ENCODE measurements at places on chromosomes 5 and 9. TPM values are rescaled to one million over a fixed set of nuclear protein-coding genes. Genes with fewer than 3 reads are reported as not detected.

DNA sequence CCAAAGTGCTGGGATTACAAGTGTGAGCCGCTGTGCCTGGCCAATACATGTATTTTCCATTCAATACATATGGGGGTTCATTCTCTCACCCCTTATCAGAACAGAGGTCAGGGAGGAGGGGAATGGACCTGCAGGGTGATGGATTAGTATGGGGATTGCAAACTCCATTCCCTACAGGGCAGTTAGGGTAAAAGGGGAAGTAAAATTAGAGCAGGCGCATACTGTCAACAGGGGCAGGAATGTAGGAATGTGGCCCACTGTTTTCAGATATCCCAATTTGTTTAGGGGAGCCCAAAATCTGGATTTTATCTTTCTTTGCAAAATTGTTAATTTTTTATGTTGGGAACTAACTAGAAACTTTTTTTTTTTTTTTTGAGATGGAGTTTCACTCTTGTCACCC is 46.4 kb upstream of the SLC44A1 start:
- no peak for DNase-seq

- DNase-seq, result no peak
Observed at GRCh38 chr9:97993000-97993399, 9.9 kb downstream of the ANP32B start.

GRCh38 chr5:14685757-14686156 is 21.2 kb downstream of the OTULIN start:
- peak; percentile 72 for DNase-seq

DNA sequence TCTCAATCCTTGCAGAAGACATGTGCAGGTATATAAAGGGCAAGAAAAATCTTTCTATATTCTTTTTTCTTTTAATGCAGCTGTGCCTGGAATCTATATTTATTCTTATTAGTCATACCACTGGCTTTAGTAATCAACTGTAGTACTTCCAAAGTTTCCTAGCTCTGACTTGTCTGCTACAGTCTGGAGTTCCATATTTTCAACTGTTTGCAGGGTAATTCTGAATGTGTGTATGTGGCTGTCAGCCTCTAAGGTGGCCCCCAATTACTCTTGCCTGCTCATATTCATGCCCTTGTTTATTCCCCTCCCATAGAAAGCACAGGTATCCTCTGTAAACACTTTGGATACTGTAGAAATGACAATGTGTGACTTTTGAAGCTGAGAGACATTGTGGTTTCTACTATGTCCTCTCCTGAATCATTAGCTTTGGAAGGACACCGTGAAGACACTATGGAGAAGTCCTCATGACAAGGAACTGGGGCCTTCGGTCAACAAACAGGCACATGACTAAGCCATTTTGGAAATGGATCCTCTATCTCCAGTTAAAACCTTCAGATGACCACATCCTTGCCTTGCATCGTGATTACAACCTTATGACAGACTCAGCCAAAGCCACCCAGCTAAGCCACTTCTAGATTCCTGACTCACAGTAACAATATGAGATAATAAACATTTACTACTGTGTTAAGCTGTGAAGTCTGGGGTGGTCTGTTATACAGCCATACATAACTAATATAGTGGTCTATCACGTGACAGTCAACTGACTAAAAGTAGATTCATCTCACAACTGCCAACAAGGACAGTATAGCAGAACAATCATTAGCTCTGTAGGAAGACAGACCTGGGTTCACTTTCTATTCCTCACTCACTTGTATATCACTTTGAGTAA is 49.5 kb upstream of the SUSD1 start:
- DNase-seq, result peak; percentile 67

- DNase-seq, result no peak
Observed at GRCh38 chr9:99725852-99726251, 95.8 kb upstream of the NR4A3 start.

DNA sequence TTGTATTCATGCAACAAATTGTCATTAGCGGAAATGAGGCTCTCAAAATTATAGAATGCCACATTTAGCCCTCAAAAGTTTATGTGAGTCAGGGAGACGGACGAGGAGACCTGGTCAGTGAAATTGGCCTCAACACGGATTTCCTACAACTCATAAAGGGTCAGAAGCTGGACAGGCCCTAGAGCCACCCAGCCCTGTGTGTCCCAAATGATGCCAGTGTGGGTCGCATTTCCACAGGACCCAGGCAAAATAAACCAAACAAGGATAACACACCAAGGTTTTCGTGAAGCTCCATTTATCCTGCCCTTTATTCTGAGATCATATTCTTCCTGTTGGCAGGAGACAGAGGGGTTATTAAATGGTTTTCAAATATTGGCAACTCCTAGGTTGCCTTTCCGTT is 72.0 kb upstream of the COL5A1 start:
- DNase-seq, result no peak

- DNase-seq, result no peak
Observed at GRCh38 chr5:112202694-112203093, 216.4 kb downstream of the EPB41L4A start.

- peak; percentile 85 for DNase-seq
Observed at GRCh38 chr9:31272456-31273295, 1111.8 kb upstream of the ACO1 start.

The PCDHA11 gene
- not detected for total RNA-seq

The LCN9 gene
- total RNA-seq, result not detected

The NR6A1 gene
- total RNA-seq, result 1.1 TPM

The SLC25A25 gene
- 14.4 TPM for total RNA-seq

The RETREG1 gene
- total RNA-seq, result 0.60 TPM
